ENCODE measurements at places on chromosomes 5 and 9. TPM values are rescaled to one million over a fixed set of nuclear protein-coding genes. Genes with fewer than 3 reads are reported as not detected.

GRCh38 chr5:98813755-98814154, 40.3 kb downstream of the RGMB start:
- no peak for DNase-seq
- H3K36me3 ChIP-seq: no peaks in the 10 kb centered on the region
- H3K27me3 ChIP-seq: no peaks in the 10 kb centered on the region
- no peak overlapping the region for H3K27ac ChIP-seq
- no peaks in the 10 kb centered on the region for H3K4me1 ChIP-seq

- no peaks in the 10 kb centered on the region for H3K36me3 ChIP-seq
- H3K27ac ChIP-seq: no peak overlapping the region
- no peaks in the 10 kb centered on the region for H3K4me1 ChIP-seq
- no peak overlapping the region for H3K4me3 ChIP-seq
- no peak for DNase-seq
Measured at GRCh38 chr9:86486891-86487837, 133.0 kb upstream of the TUT7 start.

Gene PCDHB4
- 2.4 TPM for total RNA-seq

Gene SH3RF2
- 59.5 TPM for total RNA-seq

Gene BARHL1
- not detected for total RNA-seq

DNA sequence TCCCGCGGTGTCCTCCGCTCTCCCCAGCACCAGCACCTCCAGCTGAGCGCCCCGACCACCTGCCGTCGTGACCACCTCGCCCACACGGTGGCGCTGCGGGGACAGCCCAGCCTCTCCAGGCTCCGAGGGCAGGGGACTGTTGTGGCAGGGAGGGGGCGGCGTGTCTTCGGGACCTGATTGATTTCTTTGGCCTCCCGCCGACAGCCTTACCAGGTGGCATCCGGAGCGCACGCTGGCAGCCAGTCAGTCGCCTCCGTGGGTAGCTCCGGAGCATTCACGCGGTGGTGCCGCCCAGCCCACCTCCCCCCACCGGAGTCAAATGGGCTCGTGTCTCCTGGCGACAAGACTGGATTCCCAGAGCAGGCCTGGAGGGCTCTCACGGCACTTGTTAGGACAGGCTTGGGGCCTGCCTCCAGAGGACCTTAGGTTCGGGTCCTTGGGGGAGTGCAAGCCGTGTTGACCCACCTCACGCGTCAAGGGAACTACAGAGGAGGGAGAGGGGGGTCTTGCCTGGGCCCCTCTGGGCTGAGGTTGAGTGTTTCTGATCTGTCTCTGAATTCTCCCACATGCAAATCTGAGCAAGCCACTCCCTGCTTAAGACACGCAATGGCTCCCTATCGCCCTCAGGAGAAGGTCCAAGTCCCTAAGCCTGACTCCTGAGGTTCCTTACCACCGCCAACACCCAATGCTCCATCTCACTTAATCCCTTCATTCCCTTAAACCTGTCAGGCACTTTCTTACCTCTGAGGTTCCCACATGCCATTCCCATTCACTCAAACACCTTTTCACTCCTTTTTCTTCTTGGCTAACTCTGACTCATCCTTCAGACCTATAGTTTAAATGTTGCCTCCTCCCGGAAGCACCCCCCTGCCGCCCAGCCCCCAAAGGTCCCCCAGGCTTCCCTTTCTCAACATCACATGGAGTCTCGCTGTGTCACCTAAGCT, 51.2 kb upstream of the GGTA1 start:
- peaks cover 37% of the 10 kb centered on the region for H3K4me1 ChIP-seq
- peak overlapping the region; percentile 31 for H3K4me3 ChIP-seq
- no peaks in the 10 kb centered on the region for H3K36me3 ChIP-seq
- peak overlapping the region; percentile 6 for H3K27ac ChIP-seq
- no peak for DNase-seq
- no peaks in the 10 kb centered on the region for H3K27me3 ChIP-seq

DNA sequence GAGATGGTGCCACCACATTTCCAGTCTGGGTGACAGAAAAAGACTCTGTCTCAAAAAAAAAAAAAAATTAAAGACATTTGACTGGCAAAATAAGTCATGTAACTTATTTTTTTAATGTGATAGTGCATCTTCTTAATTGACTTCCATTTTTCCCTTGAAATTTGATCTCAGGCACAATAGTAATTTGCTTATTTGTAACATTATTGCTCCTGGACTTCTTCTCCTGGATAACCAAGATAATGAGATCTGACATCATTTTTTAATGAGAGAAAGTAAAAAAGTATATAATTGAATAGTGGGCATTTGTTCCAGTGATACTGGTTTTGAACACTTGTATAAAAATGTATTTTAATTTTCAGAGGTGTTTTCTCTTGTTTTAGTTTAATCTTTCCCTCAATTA, 3.5 kb downstream of the ARHGEF28 start:
- DNase-seq: no peak
- peaks cover 35% of the 10 kb centered on the region for H3K4me1 ChIP-seq
- H3K27me3 ChIP-seq: no peaks in the 10 kb centered on the region
- H3K27ac ChIP-seq: no peak overlapping the region

- no peaks in the 10 kb centered on the region for H3K27me3 ChIP-seq
- DNase-seq: no peak
- H3K27ac ChIP-seq: no peak overlapping the region
- no peaks in the 10 kb centered on the region for H3K4me1 ChIP-seq
- no peak overlapping the region for H3K4me3 ChIP-seq
- H3K36me3 ChIP-seq: no peaks in the 10 kb centered on the region
Measured at GRCh38 chr9:26754509-26755164, 138.0 kb downstream of the CAAP1 start.

DNA sequence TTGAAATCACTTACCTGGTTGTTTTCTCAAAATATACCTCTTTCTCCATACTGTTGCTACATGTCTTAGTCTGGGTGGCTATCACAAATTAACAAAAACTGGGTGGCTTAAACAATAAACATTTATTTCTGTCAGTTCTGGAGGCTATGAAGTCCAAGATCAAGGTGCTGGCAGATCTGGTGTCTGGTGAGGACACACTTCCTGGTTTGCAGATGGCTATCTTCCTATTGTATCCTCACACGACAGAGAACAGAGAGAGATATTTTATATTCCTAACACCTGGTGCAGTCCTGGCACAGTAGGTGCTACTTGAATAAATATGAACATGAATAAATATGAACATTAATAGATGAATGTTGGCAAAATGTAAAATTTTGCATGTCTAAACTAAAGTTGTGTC, 164.3 kb upstream of the ACOT12 start:
- no peaks in the 10 kb centered on the region for H3K4me1 ChIP-seq
- no peaks in the 10 kb centered on the region for H3K27me3 ChIP-seq
- H3K4me3 ChIP-seq: no peak overlapping the region
- no peak overlapping the region for H3K27ac ChIP-seq
- H3K36me3 ChIP-seq: no peaks in the 10 kb centered on the region

DNA sequence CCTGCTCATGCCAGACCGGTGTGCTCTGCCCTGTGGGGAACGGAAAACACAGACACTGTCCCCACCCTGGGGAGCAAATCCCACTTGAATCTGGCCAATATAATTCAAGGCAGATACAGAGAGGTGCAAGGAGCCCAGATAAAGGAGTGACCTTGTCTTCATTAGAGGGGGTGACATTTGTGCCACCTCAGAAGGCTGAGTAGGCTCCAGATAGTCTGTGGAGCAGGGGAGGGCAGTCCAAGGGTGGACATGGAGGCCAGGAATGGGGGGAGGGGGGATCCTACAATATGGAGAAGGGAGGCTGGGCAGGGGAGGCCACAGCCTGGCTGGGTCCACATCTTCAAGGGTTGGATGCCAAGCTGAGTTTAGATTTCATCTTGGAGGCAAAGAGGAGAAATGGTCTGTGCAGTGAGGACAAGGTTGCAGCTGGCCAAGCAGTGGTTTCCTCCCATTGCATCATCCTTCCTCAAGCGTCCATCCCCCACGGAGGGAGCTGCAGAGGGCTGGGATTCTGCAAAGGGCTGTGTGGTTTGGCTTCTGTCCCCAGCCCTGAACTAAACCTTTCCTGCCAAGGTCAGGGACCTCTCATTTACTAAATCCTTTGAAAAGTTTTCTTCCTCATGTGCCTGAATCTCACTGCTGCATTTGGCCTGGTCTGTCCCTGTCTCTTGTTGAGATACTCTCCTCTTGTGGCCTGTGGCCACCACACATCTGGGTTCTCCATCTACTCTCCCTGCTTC, 60.1 kb downstream of the GALNT12 start:
- peak overlapping the region; percentile 84 for H3K27ac ChIP-seq
- no peak overlapping the region for H3K4me3 ChIP-seq
- H3K4me1 ChIP-seq: peaks cover 22% of the 10 kb centered on the region

DNA sequence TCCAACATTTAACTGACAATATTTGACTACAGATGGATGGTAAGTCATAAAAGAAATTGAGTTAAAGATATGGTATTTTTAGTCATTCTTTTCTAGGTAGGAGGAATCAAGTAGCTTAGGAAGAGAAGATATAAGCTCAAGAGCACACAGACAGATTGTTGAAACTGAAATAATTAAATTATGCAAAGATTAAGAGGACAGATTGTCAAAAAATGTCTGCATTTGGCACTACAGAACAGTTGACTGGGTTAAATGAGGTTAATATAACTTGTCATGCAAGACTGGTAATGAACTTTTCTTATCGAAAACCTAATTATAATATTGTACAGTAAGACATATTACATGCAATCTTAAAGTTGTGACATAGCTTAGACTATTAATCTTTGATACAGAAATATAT, 36.3 kb upstream of the TRPM3 start:
- H3K27me3 ChIP-seq: no peaks in the 10 kb centered on the region
- no peak overlapping the region for H3K4me3 ChIP-seq
- no peak overlapping the region for H3K27ac ChIP-seq
- no peaks in the 10 kb centered on the region for H3K4me1 ChIP-seq

- H3K4me1 ChIP-seq: no peaks in the 10 kb centered on the region
- no peak for DNase-seq
- H3K36me3 ChIP-seq: no peaks in the 10 kb centered on the region
- H3K27ac ChIP-seq: no peak overlapping the region
- H3K4me3 ChIP-seq: no peak overlapping the region
Measured at GRCh38 chr5:158451203-158451992, 592.5 kb upstream of the CLINT1 start.

Gene MSMP
- total RNA-seq: not detected

Gene TRPM6
- 0.27 TPM for total RNA-seq

DNA sequence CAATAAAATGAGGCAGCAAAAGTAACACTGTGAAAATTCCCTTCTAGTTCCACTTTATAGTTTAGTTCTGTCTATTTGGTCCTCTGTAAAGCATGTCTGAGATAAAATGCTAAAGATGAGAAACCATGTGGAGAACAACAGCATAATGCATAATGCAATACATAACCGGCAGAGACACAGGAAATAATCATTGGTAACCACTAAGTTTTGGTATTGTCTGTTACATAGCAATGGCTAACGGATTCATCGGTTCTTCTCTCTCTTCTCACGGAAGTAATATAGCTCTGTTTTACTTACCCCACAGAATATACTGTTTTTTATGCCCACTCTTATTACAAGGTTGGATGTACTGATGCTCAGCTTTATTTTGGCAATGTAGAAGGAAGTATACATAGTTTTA, 158.9 kb downstream of the FAM174A start:
- H3K36me3 ChIP-seq: no peaks in the 10 kb centered on the region
- no peaks in the 10 kb centered on the region for H3K4me1 ChIP-seq
- no peak for DNase-seq
- H3K27ac ChIP-seq: no peak overlapping the region
- H3K4me3 ChIP-seq: no peak overlapping the region
- no peaks in the 10 kb centered on the region for H3K27me3 ChIP-seq

DNA sequence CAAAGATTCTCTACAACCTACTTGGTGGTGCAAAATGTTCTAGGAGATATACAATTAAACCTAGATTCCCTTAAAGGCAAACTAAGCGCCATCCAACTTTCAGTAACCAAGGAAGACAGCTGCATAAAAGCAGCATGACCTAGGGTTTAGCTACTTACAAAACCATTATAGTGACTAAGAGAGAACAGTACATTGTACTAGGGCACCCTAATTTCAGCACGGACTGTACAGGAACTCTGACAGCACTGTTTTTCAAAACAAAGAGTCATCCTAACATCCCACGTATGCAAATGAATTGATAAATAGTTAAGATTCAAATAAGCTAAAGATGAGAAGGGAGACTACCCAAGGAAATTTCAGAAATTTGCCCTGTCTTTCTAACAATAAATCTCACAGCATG, 30.0 kb downstream of the STRBP start:
- no peaks in the 10 kb centered on the region for H3K27me3 ChIP-seq
- no peak for DNase-seq
- no peaks in the 10 kb centered on the region for H3K4me1 ChIP-seq
- H3K27ac ChIP-seq: no peak overlapping the region
- no peak overlapping the region for H3K4me3 ChIP-seq

GRCh38 chr9:116100711-116101121, 52.9 kb upstream of the PAPPA start:
- DNase-seq: no peak
- H3K4me1 ChIP-seq: peaks cover 3% of the 10 kb centered on the region
- H3K27ac ChIP-seq: no peak overlapping the region
- peaks cover 6% of the 10 kb centered on the region for H3K27me3 ChIP-seq

- H3K27me3 ChIP-seq: no peaks in the 10 kb centered on the region
- no peak for DNase-seq
- H3K36me3 ChIP-seq: no peaks in the 10 kb centered on the region
- no peak overlapping the region for H3K27ac ChIP-seq
- no peak overlapping the region for H3K4me3 ChIP-seq
- H3K4me1 ChIP-seq: no peaks in the 10 kb centered on the region
Measured at GRCh38 chr5:139952574-139952973, 90.5 kb downstream of the NRG2 start.

GRCh38 chr5:147539053-147539452, 29.2 kb upstream of the DPYSL3 start:
- H3K36me3 ChIP-seq: no peaks in the 10 kb centered on the region
- H3K4me1 ChIP-seq: no peaks in the 10 kb centered on the region
- no peak overlapping the region for H3K27ac ChIP-seq
- no peak for DNase-seq
- no peaks in the 10 kb centered on the region for H3K27me3 ChIP-seq

Gene PCDHGA1
- total RNA-seq: 0.19 TPM

- no peaks in the 10 kb centered on the region for H3K27me3 ChIP-seq
- H3K36me3 ChIP-seq: no peaks in the 10 kb centered on the region
- H3K4me3 ChIP-seq: no peak overlapping the region
- DNase-seq: no peak
- H3K27ac ChIP-seq: no peak overlapping the region
Measured at GRCh38 chr5:170423692-170424091, 34.5 kb upstream of the KCNMB1 start.

DNA sequence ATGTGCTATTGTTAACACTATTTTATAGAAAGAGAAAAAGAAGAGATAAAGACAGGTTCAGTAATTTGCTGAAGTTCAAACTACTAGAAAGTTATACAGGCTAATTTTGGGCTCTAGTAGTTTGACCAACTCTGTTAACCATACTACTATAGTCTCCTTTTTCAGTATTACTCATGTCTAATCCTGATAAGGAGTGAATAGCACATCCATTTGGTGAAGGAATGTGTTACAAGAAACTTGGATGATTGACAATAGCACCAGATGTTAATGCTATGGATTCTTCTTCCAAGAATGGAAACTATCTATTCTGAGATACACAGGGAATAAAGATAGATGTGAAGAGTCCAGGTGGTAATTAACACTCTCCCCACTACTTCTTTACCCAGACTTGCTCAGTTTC, 677.3 kb downstream of the PRELID2 start:
- H3K27me3 ChIP-seq: peaks cover 4% of the 10 kb centered on the region
- no peak for DNase-seq
- H3K27ac ChIP-seq: no peak overlapping the region
- H3K36me3 ChIP-seq: no peaks in the 10 kb centered on the region

Gene PCDHB14
- 2.9 TPM for total RNA-seq

GRCh38 chr9:124265551-124265950, 7.8 kb downstream of the NEK6 start:
- no peak overlapping the region for H3K4me3 ChIP-seq
- H3K4me1 ChIP-seq: peaks cover 35% of the 10 kb centered on the region
- no peak for DNase-seq
- H3K36me3 ChIP-seq: peaks cover 7% of the 10 kb centered on the region
- H3K27ac ChIP-seq: peak overlapping the region; percentile 72
- H3K27me3 ChIP-seq: no peaks in the 10 kb centered on the region

Data from esophagus squamous epithelium (tissue), 5 donors.